ENCODE measurements at places on chromosomes 2 and 18. TPM values are rescaled to one million over a fixed set of nuclear protein-coding genes. Genes with fewer than 3 reads are reported as not detected.

The DSC3 gene
- 0.58 TPM for total RNA-seq

The ACADL gene
- total RNA-seq: not detected

The ARHGEF33 gene
- not detected for total RNA-seq

The DSC2 gene
- not detected for total RNA-seq

The ALK gene
- total RNA-seq: not detected

The EPB41L3 gene
- not detected for total RNA-seq

The CHAC2 gene
- 8.4 TPM for total RNA-seq

The FTCDNL1 gene
- total RNA-seq: 0.18 TPM

The ARHGEF4 gene
- 1.2 TPM for total RNA-seq

The SCYGR4 gene
- total RNA-seq: not detected

Data from myometrial cell (primary cell).